ENCODE measurements at places on chromosomes 2 and 18.

DNA sequence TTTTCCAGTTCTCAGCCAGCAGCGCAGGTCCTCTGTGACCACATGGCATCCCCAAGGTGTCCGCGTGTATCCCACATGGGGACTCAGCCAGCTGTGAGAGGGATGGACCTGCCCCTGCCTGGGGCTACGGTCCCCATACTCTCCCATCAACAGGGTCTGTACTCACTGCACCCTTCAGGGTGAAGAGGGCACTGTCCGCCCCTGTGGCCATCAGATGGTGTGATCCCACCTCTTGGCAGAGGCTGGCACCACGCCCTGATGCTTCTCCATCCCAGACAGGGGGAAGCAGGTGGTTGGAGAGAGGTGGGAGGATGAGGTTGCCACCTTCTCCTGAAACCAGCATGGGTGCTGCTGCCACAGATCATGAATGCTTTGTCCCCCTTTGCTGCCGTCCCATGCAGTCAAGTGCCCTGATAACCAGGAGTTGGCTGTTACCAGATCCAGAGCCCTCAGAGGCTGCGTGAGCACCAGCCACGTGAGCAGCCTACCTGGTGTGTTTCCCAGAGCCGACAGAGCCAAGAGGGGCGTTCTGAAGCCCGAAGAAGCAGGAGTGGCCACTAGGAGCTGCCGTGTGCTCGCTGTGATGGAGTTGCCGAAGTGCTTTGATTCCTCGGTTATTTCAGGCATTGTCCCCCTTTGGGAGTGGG lies 93.9 kb downstream of the SH3RF3 start:
- no peak for DNase-seq

DNA sequence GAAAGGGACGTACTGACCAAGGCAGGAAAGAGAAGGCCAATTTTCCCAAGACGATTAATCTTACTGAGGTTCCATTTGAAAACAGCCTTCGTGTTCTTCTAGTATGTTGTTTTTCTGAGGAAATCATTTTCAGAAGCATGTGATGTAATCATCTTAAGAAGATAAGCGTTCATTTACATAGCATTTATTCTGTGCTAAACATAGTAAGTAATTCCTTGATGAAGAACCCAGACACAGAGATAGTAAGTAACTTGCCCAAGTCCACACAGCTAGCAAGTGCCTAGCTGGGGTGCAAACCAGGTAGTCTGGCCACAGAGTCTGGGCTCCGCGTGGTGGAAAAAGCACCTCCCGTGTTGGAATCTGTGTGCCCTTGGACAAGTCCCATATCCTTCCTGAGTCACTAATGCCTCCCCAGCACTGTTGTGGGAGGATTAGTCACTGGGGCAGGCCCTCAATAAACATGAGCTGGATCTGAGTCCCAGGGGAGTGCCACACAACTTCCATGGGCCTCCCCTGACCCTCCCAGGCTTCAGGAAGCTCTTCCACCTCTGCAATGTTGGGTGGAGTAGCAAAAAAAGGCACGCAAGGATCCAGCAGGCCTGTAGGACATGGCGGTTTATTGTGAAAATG lies 26.9 kb upstream of the ASAP2 start:
- DNase-seq, result no peak

- no peak for DNase-seq
Observed at GRCh38 chr2:219832904-219833303, 205.5 kb downstream of the SLC4A3 start.

DNA sequence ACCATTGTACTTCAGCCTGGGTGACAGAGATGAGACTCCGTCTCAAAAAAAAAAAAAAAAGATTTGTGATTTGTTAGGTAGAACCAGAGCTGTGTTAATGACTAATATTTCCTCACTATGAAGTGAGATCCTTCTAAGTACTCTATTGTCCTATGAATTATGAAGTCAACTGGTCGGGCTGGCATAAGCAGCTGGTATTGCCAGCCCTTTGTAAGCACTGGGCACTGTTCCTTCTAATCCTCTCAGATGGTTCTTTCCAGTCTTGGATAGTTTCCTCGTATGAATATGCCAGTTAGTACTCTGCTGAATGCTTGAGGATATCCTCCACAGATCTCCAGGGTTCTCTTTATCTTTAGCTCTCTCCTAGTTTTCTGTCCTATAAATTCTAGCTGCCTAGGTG lies 223.1 kb upstream of the SP5 start:
- no peak for DNase-seq

DNA sequence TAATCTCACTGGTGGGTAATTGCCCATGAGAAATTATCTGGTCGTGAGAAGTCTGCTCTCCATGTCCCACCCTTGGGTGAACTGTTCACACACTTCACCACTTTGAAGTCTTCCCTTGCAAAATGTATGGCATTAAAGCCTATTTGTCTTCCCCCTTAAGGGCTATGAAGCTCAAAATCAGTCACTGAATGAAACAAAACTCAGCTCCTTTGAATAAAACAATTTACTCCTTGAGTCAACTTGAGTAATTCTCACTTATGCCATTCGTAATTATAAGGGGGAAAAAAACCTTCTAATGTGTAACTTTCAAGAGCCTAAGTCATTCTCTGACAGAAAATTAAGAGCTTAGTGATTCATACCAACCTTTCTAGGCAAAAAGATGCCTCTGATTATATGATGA lies 48.8 kb upstream of the REL start:
- DNase-seq, result no peak

DNA sequence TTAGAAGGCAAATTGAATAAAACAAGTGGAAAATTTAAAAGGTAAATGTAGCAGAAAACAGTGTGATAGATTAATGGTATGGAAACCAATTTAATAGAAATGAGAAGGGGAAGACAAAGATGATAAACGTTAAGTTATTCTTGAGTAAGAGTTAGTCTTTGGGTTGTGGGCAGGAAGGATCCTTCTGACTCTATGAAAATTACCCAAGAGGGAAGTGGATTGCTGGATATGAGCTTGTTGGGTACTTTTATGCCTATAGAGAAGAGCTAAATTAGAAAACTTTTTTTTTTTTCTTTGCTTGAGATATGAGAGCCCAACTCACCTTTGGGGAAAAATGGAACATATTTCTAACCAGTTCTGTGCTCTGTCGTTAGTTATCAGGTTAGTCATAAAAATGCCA lies 144.0 kb downstream of the LDLRAD4 start:
- DNase-seq, result no peak

GRCh38 chr2:37457401-37457901 lies 113.0 kb downstream of the QPCT start:
- no peak for DNase-seq

- no peak for DNase-seq
Observed at GRCh38 chr18:10878703-10879102, 270.7 kb downstream of the PIEZO2 start.

DNA sequence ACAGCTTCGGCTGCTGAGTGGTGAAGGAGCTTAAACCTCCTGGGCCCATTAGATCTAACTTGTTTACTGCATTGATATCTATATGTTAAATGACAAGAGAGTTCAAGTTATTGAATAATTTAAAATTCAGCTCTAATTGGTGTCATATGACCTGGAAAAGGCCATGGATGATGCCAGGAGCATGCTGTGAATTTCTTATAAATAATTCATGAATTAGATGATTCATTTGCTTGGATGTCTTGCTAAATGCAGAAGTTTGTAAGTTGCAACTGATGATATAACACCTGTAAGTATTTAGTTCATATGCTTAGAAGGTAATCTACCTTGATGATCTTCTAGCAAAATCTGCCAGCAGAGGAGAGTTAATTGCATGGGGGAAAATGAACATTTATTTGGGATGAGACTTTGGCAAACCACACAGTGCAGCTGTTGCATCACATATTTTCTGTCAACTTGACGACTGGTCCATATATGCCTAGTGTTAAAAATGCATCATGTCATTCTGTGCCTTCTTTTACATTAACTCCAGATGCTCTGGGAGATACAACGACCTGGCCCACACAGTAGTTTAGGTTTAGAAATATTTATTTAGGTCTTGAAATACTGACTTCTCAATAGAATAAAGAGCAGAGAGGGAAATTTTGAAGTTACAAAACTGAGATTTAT lies 226.3 kb downstream of the KIAA1328 start:
- DNase-seq, result no peak

GRCh38 chr2:105760191-105760590 lies 15.5 kb downstream of the NCK2 start:
- no peak for DNase-seq

DNA sequence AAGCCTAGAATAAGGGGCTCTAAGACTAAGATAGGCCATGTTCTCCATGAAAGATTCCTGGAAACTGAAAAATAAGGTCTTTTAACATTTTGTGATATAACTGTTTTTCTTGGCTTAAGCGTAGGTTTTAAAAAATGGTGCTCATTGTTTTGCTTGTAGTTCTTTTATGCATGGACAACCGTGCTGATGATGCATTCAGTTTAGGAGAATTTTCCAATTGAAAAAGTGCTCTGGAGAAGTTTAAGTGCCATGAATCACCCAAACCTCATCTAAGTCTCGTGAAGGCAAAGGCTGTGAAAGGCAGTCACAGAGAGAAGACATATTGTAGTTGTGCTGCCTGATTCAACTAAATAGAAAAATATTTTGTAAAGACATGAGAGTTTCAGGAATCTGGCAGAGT lies 111.8 kb upstream of the GAREM1 start:
- DNase-seq, result no peak

DNA sequence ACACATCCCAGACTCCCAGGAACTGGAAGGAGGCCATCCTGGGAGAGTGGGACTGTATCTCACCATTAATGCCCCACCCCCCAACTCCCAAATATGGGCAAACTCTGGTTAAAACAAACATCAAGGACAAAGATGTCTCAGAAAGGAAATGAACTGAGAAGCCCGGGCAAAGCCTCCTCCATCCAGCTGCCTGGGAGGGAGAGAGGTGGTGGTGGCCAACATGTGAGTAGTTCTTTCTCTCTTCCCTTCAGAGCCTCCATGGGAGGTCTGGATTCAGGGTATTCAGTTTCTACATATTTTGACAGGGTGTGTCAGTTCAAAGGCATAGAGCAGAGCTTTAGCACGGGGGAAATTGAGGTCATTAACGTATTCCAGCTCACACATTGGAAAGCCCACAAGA lies 57.5 kb downstream of the CXCR4 start:
- DNase-seq, result no peak

DNA sequence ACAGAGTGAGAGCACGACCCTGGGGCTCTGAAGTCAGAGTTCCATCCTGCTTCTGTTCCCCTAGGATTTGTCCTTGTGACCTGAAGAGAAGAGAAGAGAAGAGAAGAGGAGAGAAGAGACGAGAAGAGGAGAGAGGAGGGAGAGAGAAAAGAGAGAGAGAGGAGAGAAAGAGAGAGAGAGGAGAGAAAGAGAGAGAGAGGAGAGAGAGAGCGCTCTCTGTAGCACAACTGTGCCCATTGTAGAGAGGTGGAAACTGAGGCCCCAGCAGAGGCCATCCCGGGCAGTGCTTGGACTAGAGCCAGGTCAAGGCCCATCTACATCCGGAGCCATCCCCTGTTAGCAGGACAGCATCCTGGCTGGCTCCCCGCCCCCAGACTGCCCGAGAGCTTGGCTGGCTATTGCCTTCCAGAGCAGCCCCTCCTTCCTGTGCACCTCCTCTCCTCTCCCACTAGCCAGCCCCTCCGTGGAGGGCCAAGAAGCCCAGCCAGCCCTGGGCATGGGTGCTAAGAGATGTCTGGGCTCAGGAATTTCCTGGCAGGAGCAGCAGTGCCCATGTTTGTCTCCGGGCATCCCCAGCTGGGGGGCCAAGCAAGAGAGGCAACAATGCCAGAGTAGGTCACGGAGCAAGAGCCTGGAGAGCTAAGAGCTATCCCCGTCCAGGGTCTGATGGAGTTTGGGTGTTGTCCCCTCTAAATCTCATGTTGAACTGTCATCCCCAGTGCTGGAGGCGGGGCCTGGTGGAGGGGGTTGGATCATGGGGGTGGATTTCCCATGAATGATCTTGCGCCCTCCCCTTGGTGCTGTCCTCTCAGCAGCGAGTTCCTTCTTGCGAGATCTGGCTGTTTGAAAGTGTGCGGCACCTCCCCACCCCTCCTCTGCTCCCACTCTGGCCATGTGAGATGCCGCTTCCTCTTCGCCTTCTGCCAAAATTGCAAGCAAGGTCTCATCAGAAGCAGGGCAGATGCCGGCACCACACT lies 18.2 kb upstream of the GPR55 start:
- no peak for DNase-seq

GRCh38 chr2:98063291-98063854 lies 23.6 kb upstream of the VWA3B start:
- DNase-seq, result no peak

GRCh38 chr2:165149439-165149838 lies 54.4 kb downstream of the SCN3A start:
- no peak for DNase-seq

GRCh38 chr18:56836173-56836572 lies 185.0 kb downstream of the WDR7 start:
- DNase-seq, result no peak

DNA sequence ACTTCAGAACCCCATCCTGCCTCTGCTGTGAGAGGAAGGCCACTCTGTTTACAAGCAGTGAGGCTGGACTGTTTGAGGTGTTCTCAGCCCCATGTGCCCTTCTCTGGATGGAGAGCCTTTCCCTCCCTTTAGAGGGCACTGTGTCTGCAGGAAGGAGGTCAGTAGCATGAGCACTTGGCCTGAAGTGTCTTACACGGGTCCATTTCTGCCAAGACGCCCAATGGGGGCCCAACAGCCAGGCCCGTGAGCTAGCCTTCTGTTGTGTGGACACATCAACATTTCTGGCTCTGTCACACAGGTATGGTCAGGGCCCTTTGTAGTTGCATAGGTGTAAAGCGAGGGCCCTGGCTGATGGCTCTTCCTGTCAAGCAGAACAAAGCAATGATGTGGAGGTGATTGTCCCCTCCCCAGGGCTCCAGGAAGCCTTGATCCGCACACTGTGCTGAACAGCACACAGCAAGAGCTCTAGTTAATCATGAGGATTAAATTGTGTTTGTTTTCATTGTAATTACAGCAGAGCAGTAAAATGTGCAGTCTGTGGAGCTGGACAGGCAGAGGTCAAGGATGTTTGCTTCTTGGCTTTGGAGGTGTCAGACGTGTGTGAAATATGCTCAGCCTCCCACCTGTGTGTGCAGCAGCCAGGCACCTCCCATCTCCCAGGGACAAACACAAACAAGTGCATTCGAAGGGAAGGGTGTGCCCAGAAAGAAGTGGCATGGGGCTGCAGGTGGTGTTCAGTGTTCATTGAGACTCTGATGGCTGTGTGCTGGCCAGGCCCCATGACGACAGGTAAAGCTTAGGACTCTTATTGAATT lies 132.1 kb downstream of the SH3RF3 start:
- DNase-seq, result no peak

DNA sequence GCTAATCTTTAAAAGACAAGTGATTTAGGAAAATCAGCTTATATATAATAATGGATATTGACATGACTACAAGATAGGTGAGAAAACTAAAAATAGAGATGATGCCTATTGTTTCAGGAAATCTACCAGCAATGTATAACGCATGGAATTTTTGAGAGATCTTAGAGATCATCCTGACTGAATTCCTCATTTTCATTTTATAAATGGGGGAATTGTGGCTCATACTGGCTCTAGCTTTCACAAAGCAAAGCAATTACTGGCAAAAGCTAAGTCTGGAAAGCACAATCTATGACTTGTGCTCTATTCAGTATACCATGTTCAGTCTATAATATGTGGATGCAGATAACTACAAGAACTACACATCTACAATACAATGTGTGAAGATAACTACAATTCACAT lies 51.9 kb upstream of the FANCL start:
- no peak for DNase-seq

GRCh38 chr2:76050196-76050595 lies 339.5 kb upstream of the GCFC2 start:
- no peak for DNase-seq

All from stimulated activated CD4-positive, alpha-beta T cell treated with anti-CD3 and anti-CD28 coated beads, Interleukin-1b, Interleukin-23, amount 100 ng/mL, for 1 hour (primary cell).